Activated CD4-positive, alpha-beta memory T cell treated with anti-CD3 and anti-CD28 coated beads for 36 hours (primary cell): ENCODE measurements at places on chromosomes 2 and 18. TPM values are rescaled to one million over a fixed set of nuclear protein-coding genes. Genes with fewer than 3 reads are reported as not detected.
A peak's percentile ranks its signal among the peaks of the same experiment; 100 is the strongest.

DNA sequence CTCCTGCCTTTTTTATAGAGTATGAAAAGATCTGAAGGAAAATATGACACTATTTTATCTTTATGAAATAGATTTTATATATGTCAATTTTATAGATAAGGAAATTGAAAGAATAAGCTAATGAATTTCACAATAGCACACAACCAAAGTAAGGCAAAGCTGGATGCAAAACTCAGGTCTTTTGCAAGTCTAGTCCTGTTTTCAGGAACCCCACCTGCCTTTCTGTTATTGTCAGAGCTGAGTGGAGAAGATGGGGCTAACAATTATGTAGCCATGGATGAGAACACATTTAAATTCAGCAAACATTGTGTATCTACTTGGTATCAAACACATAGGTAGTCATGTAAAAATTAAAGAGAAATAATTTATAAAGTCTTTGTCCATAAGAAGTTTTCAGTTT is 161.5 kb upstream of the ZEB2 start:
- no peak overlapping the region for H3K27ac ChIP-seq
- no peak overlapping the region for H3K4me3 ChIP-seq
- H3K4me1 ChIP-seq = no peaks in the 10 kb centered on the region
- H3K27me3 ChIP-seq = peaks cover 2% of the 10 kb centered on the region
- DNase-seq = no peak
- H3K36me3 ChIP-seq = no peaks in the 10 kb centered on the region

DNA sequence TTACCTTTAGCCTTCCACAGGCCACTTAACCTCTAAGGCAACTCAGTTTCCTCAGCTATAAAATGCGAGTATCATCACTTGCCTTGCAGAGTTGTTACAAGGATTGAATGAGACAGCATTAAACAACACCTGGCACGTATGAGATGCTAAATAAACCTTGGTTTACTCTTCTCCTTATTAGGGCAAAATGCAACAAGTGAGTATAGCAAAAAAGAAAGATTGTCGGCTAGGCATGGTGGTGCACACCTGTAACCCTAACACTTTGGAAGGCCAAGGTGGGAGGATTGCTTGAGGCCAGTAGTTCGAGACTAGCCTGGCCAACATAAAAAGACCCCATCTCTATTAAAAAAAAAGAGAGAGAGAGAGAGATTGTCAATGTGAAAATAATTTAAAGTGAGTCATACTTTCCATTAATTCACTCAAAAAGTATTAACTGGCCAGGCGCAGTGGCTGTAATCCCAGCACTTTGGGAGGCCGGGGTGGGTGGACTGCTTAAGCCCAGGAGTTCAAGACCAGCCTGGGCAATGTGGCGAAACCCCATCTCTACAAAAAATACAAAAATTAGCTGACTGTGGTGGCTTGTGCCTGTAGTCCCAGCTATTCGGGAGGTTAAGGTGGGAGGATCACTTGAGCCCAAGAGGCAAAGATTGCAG is 8.0 kb downstream of the ATAD2B start:
- no peaks in the 10 kb centered on the region for H3K36me3 ChIP-seq
- no peak overlapping the region for H3K4me3 ChIP-seq
- DNase-seq = no peak
- H3K27ac ChIP-seq = no peak overlapping the region

DNA sequence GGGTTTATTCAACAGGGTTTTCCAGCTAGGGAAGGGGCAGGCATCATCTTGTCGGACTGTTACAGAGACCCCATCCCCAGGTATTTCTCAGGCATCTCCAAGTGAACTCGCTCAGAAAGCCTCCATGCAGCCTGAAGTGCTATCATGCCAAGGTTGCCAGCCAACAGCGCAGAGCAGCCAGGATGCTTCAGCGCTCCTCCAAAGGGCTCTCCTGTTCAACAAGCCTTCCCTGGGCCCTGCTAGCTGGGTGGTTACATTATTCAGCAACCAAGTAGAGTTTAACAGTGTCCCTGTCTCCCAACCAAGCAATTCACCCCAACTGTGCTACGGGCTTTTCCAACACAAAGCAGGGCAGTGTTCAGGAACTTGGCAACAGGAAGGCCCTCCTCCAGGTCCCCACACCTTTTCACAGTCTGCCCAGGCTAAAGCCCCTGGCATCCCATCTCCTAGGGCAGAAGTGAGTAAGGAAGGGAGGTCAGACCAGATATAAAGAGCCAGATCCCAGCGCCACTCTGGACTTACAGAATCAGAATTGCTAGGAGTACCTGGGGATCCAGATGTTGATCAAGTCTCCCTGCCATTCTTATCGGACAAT is 52.9 kb downstream of the ZBTB7C start:
- no peaks in the 10 kb centered on the region for H3K36me3 ChIP-seq
- H3K27ac ChIP-seq = no peak overlapping the region
- H3K27me3 ChIP-seq = peaks cover 6% of the 10 kb centered on the region
- no peaks in the 10 kb centered on the region for H3K4me1 ChIP-seq
- DNase-seq = no peak
- no peak overlapping the region for H3K4me3 ChIP-seq

DNA sequence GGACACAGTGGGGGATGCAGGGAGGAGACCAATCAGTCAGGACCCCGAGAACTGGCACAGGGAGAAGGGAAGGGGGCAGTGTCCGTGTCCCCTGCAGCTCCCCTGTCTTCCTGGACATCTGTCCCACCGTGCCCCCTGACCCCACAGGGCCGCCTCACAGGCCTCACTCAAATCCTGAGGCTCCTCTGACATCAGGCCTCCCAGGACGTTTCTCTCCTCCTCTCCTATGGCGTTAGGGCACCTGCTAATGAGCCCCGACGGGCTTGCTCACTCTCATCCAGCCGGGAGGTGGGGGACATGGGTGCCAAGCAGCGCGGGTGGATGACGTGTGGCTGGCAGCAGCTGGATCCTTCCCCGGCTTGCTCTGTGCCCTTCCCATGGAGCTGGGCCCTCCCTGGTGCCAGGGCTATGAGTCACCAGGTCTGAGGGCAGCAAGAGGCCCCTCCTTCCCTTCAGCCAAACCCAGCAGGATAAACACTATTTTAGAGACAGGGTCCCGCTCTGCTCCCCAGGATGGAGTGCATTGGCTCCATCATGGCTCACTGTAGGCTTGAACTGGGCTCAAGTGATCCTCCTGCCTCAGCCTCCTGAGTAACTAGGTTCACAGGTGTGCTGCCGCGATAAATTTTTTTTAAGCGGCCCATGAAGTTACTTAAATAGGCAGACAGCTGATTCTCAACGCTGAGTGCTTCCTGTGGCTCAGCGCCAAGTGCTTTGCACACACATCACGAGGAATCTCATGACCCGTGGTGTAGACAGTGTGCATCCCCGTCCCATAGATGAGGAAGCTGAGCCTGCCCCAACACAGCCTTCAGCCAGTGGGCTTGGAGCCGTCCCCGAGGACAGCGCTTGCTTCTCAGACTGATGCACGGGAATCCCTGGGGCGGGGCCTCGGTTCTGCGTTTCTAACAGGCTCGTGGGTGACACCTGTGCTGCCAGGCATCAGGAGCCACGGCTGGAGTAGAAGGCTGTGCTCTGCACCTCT is 64.5 kb upstream of the HDAC4 start:
- H3K4me3 ChIP-seq = no peak overlapping the region
- H3K4me1 ChIP-seq = no peaks in the 10 kb centered on the region
- peak; percentile 8 for DNase-seq
- H3K27me3 ChIP-seq = no peaks in the 10 kb centered on the region

The VWA3B gene
- total RNA-seq = not detected

GRCh38 chr2:234912437-234912836 is 39.4 kb upstream of the SH3BP4 start:
- H3K27ac ChIP-seq = no peak overlapping the region
- peaks cover 5% of the 10 kb centered on the region for H3K27me3 ChIP-seq
- DNase-seq = no peak
- no peaks in the 10 kb centered on the region for H3K4me1 ChIP-seq
- H3K36me3 ChIP-seq = no peaks in the 10 kb centered on the region

The CYP1B1 gene
- total RNA-seq = 4.3 TPM

DNA sequence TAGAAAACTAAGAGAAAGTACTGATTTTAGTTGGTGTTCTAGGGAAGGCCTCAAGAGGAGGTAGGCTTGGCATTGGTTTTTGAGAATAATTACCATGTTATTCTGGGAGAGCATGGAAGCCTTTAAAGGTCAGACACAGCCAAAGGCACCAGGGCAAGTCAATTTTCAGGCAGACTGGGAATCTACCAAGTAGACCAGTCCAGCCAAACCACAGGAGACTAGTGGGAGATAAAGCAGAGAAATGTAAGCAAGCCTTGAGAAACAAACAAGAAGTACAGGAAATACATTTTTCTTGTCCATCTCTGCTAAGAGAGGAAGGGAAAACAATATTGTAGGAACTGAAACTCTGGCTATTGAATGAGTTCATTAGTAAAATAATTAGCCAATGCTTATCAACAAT is 5.5 kb upstream of the CCDC68 start:
- H3K27me3 ChIP-seq = peaks cover 20% of the 10 kb centered on the region
- no peak for DNase-seq
- no peaks in the 10 kb centered on the region for H3K4me1 ChIP-seq
- no peak overlapping the region for H3K27ac ChIP-seq

- no peaks in the 10 kb centered on the region for H3K36me3 ChIP-seq
- no peaks in the 10 kb centered on the region for H3K4me1 ChIP-seq
- H3K27me3 ChIP-seq = no peaks in the 10 kb centered on the region
- no peak overlapping the region for H3K27ac ChIP-seq
These were observed 280.4 kb downstream of the TDRD15 start for GRCh38 chr2:21404137-21404536.
